ENCODE measurements at places on chromosomes 2 and 18.

- no peak for DNase-seq
Measured at GRCh38 chr2:36554531-36554930, 43.4 kb downstream of the FEZ2 start.

GRCh38 chr2:27992787-27993401 lies 102.4 kb downstream of the BABAM2 start:
- no peak for DNase-seq

DNA sequence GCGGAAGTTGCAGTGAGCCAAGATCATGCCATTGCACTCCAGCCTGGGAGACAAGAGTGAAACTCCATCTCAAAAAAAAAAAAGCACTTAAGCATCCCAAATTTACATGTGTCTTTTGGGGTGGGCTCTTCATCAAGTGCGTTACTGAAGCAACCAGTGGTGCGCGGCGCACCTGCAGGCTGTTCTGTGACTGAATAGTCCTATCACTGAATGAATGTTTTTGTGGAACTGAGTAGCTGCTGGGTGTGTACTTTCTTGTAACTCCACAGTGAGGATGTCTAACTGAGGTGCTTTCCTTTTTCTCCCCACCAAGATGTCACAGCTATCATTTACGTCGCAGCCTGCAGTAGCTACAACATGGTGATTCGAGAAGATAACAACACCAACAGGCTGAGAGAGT lies 17.0 kb downstream of the CHMP1B start:
- no peak for DNase-seq

GRCh38 chr2:16890081-16890480 lies 224.4 kb upstream of the CYRIA start:
- DNase-seq = no peak

DNA sequence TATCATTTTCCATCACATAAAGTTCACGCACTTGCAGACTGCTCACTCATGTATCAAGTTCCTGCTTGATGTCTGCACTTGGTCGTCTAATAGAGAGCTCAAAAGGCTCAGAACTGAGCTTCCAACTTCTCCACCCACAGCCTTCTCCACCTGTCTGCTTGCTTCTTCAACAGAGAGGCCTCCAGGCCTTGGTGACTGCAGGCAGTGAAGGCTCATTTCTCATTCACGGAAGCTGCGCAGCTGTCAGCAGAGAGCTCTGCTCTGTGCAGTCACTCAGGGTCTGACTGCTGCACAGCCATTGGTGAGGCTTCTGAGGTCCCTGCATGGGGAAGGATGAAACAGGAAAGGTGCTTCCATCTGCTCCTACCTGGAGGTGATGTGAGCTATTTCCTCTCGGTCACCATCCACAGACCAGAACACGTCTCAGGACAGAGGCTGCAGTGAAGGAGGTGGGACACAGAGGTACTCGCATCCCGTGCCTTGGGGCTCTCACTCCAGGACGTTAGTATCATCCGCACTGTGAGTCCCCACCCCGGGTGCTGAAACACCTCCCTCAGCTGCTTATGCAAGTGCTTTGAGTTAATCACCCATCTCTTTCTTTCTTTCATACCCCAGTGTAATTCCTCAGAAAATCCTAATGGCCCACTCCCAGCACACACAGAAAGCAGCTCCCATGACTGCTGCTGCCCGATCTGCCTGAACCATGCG lies 126.2 kb downstream of the TMEM18 start:
- DNase-seq = no peak

- DNase-seq = no peak
Measured at GRCh38 chr18:77111951-77112746, 20.4 kb downstream of the MBP start.

DNA sequence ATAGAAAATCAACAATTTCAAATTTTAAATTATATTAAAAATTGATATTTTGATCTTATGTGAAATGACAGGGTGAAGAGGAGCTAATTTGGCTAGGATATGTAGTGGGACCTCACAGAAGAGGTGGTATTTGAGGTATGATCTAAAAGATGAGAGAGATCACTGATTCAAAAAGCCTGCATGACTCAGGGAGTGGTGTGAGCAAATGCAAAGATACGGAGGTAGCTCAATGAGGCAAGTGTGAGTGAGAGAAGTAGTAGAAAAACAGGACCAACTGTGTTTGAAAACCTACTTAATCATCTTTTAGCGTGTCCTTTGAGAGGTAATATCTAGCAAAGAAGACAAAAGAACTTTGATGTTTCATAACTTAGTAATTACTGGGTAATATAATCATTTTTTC lies 557.5 kb downstream of the DSC3 start:
- no peak for DNase-seq

- no peak for DNase-seq
Measured at GRCh38 chr2:75317802-75318201, 118.5 kb upstream of the TACR1 start.

- no peak for DNase-seq
Measured at GRCh38 chr18:75264926-75265597, 54.5 kb downstream of the TSHZ1 start.

GRCh38 chr2:68391099-68391498 lies 26.0 kb downstream of the PLEK start:
- DNase-seq = no peak

DNA sequence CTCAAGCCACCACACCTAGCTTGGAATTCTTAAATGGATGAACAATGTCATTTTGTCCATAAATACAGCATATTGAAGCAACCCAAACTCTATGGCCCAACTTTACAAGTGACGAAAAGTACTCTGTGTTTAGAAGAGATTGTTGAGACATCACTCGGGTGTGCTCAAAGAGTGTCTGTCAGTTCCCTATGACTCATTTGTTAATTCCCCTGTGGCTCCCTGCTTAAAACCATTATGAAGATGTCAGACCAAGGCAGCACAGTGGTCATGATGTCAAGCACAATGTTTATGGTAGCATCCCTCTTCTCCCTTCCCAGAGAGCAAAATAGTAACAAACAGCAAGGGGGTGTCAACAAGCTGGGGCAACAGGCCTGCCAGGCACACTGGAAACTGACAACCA lies 3.0 kb downstream of the LYG1 start:
- no peak for DNase-seq

Data from CD8-positive, alpha-beta T cell (primary cell).